ENCODE measurements at places on chromosomes 4 and X.
A peak's percentile ranks its signal among the peaks of the same experiment; 100 is the strongest.

- DNase-seq, result peak; percentile 70
These were observed 430.9 kb downstream of the MAPK10 start for GRCh38 chr4:85928775-85929591.

DNA sequence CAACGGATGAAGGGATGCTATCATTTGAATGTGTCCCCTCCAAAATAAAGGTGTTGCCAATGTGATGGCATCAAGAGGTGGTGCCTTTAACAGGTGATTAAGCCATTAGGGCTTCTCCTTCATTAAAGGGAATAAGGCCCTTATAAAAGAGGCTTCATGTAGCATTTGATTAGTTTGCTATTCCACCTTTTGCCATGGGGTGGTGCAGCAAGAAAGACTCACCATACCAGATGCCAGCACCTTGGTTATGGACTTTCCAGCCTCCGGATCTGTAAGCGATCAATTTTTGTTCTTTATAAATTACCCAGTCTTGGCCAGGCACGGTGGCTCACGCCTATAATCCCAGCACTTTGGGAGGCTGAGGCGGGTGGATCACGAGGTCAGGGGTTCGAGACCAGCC, 7.9 kb upstream of the SLC25A43 start:
- DNase-seq, result peak; percentile 60

DNA sequence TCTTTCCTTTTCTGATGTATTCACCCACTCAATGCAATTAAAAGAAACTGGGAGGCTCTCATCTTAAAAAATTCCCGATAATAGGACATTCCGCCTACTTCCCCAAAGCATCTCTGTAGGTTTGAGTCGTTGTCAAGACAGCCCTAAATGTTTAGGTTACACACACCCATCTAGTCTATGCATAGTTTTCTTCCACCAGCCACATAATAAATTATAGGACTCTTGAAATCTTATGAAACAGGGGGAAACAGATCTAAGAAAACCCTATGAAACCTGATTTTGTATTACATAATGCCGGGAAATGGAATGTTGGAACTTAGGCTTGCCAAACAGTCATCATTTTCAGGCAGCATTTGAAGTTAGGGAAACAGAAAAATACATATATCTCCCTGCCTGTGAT, 150.0 kb downstream of the PRKX start:
- no peak for DNase-seq

- peak; percentile 35 for DNase-seq
These were observed 6.1 kb upstream of the SMPX start for GRCh38 chrX:21764008-21764407.

DNA sequence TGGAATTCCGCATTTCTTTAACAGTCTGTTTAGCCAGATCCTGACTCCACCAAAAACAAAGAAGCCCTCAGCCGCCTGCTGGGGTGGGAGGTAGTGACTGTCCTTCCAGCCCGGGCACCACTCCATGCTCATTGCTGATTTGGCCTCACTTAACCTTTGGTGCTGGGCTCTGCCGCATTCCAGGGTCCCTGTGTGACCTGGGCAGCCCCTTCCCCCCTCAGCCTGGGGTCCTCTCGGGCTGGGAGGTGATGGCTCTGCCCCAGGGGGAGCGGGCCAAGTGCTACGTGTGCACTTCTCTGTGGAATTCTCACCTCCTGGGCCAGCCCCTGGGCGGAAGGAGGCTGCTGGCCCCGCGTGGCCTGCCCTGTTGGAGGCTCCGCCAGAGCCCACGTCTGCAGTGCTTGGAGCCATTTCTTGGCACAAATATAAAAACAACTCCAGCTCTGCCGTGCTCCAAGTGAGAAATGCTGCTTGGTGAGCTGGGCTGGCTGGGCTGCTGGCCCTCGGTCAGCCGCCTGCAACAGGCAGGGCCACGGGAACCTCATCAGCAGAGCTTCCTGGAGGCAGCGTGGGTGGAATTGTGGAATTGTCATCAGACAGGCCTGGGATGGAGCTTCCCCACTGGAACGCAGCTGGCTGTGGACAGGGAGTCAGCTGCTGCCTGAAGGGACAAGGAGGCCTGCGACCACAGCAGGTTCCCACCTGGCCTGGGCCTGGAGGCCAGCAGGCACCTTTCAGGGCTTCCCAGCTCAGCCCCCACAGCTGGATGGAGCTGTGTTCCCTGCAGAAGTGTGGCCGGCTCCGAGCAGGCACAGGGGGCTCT, 66.0 kb downstream of the TRMT44 start:
- no peak for DNase-seq

GRCh38 chr4:37890801-37891259, at the start of gene TBC1D1:
Gene TBC1D1 (plus strand): TSS chr4:37891084. CDS start chr4:37902096, 11,012 bp downstream.
- peak; percentile 10 for DNase-seq

DNA sequence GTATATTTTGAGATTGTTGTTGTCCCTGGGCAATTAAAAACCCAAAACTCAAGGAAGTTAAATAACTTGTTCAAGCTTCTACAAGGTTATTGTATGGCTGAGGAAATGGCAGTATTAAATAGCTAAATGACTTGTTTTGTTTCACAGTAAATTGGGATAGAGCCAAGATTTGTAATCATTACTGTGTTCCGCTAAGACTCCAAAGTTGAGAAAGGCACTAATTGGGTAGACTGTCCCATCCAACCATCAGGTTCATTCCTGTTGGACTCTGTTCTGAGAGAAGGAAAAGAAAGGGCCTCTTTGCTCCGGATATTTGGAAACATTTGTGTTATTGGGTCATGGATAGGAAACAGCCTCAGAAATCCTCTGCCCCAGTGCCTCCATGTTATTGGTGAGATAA, 82.2 kb downstream of the DCLK2 start:
- peak; percentile 29 for DNase-seq

- no peak for DNase-seq
These were observed 39.6 kb downstream of the HTRA3 start for GRCh38 chr4:8308856-8309771.
